Esophagus squamous epithelium (tissue), 5 donors: ENCODE measurements at places on chromosomes 6 and 20. TPM values are rescaled to one million over a fixed set of nuclear protein-coding genes. Genes with fewer than 3 reads are reported as not detected.

Gene RNF182
- total RNA-seq = 0.19 TPM

Gene C6orf58
- total RNA-seq = not detected

Gene HDGFL1
- total RNA-seq = not detected

Gene WFDC12
- total RNA-seq = 2.6 TPM

Gene BFSP1
- total RNA-seq = 0.76 TPM

- no peak overlapping the region for H3K4me3 ChIP-seq
- H3K36me3 ChIP-seq = no peaks in the 10 kb centered on the region
- H3K27me3 ChIP-seq = no peaks in the 10 kb centered on the region
These were observed 129.0 kb upstream of the CHD6 start for GRCh38 chr20:41747226-41747625.

- no peaks in the 10 kb centered on the region for H3K36me3 ChIP-seq
- no peaks in the 10 kb centered on the region for H3K27me3 ChIP-seq
- DNase-seq = no peak
- no peaks in the 10 kb centered on the region for H3K4me1 ChIP-seq
- H3K4me3 ChIP-seq = no peak overlapping the region
These were observed 279.4 kb downstream of the UBE3D start for GRCh38 chr6:82786248-82786647.

DNA sequence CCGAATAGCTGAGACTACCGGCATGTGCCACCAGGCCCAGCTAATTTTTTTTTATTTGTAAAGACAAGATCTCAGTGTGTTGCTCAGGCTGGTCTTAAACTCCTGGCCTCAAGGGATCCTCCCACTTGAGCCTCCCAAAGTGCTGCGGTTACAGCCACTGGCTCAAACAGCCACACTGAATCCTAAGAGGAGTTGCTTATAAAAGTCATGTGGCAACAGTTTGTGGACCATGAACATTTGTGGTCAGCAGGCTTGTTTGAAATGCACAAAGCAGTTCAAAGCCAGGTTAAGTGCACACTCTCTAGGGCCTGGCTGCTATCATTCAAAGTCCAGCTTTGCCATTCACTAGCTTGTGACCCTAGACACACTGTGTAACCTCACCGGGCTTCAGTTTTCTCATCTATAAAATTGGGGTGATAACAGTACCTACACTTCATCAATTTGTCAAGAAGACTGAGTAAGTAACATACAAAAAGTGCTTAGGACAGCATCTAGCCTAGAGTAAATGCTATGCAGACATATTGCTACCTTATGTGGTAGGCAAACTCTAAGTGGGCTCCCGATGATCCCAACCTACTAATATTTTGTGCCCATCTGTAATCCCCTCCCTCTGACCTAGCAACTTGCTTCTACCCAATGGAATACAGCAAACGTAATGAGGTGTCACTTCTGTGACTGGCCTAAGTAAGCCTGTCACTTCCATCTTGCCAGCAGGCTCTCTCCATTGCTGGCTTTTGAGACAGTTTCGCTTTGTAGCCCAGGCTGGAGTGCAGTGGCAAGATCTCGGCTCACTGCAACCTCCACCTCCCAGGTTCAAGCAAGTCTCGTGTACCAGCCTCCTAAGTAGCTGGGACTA lies 122.9 kb downstream of the ZMYND8 start:
- DNase-seq = no peak
- H3K4me3 ChIP-seq = no peak overlapping the region
- H3K36me3 ChIP-seq = peaks cover 42% of the 10 kb centered on the region
- no peak overlapping the region for H3K27ac ChIP-seq
- no peaks in the 10 kb centered on the region for H3K27me3 ChIP-seq

DNA sequence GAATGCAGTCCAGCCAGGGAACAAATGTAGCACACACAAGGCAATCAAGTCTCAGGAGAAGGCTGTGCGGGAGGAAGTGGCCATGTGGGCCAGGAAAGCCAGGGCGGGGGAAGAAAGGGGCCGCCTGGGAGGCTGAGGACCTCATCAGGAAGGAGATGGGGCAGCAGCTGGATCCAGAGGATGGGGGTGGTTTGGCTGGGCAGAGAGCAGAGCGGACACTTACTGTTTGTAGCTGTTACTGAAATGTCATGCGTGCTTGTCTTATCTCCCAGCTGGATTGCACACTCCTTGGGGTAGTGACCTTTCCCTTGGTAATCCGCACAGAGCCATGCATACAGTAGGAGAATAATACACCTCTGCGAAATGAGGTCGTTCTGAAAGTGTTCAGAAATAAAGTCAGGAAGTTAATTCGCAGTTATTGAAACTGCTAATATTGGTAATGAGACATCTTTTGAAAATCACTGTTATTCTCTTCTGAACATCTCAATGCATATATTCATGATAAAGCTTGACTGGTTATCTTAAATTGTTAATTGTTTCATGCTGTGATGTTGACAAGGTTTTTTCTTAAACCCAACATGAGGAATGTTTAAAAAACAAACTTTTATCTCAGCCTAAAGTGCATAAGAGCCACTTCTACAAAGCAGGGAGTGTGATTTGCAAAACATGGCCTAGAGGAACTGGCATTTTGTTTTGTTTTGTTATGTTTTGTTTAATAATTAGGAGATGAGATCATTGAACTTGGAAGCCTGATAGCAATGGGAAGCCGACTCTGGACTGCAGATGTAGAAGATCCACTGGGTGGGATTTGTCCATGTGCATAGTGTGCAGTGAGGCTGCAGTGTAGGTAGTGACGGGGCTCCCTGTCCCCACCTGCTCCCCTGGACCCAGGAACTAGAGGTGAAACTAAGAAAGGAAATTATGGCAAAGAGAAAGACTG lies 18.0 kb upstream of the MAP3K4 start:
- H3K4me1 ChIP-seq = peaks cover 10% of the 10 kb centered on the region
- H3K27ac ChIP-seq = no peak overlapping the region
- H3K4me3 ChIP-seq = no peak overlapping the region
- DNase-seq = no peak

GRCh38 chr6:159525445-159526025 lies 167.5 kb downstream of the SOD2 start:
- no peak overlapping the region for H3K27ac ChIP-seq
- no peaks in the 10 kb centered on the region for H3K36me3 ChIP-seq
- DNase-seq = no peak
- H3K27me3 ChIP-seq = no peaks in the 10 kb centered on the region
